ENCODE measurements at places on chromosomes 4 and X.
A peak's percentile ranks its signal among the peaks of the same experiment; 100 is the strongest.

- DNase-seq = no peak
Observed at GRCh38 chrX:118730500-118731247, 3.3 kb downstream of the IL13RA1 start.

GRCh38 chrX:43643201-43643600, 12.9 kb upstream of the MAOA start:
- no peak for DNase-seq

DNA sequence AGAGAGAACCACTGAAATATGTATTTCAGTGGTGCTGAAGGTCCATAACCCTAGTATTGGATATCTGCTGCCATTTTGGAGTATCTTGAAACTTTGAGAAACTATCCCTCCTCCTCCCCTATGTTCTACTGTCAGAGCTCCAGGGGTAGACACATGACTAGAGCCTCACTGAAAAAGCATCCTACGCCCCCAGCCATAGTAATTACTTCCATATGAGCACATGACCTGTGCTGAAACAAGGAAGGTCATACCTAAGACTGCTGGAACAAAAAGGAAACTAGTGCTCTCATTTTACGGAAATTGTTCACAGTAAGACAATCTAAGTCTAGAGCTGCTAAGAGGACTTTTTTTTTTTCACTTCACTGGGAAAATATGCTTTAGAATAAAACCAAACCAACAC, 42.0 kb upstream of the MAPK10 start:
- no peak for DNase-seq

DNA sequence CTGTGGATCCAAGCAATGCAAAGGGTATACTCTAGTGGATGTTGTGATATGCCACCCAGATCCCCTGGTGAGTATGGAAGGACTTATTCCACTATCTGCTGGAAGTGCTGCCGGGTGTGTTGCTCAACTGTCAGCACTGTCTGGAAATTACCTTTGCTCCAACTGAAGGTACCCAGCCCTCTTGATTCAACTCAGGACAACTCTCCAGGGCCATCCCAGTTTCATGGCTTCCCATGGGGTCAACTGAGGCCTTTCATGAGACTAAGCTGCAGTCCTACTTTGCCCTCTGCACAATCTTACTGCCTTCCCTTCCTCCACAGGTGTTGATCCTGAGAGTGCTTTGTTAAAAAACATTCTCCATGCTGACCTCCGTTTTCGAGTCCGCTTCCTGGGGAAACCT, 99.8 kb downstream of the SPRY1 start:
- DNase-seq = no peak

DNA sequence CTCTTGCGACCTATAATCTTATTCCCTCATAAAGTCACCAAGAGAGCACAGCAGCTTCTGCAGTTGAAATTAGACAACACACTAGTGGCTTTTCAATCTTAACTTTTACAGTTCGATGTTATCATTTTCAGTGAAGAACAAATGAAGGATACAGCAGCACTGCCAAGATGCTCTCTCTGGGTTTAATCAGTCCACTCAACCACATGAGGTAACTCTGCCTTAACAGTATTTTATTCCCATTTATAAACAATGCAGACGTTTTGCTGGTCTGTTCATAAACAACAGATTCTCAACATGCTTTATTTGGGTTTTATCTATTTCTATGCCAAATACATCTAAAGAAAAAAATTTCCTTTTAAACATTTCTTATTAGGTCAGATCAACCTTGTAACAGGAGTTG, 646.0 kb upstream of the FAM241A start:
- no peak for DNase-seq

GRCh38 chrX:106932960-106933537, 12.8 kb downstream of the CLDN2 start:
- DNase-seq = no peak

- DNase-seq = no peak
Observed at GRCh38 chr4:88429401-88429800, 27.5 kb upstream of the HERC5 start.

DNA sequence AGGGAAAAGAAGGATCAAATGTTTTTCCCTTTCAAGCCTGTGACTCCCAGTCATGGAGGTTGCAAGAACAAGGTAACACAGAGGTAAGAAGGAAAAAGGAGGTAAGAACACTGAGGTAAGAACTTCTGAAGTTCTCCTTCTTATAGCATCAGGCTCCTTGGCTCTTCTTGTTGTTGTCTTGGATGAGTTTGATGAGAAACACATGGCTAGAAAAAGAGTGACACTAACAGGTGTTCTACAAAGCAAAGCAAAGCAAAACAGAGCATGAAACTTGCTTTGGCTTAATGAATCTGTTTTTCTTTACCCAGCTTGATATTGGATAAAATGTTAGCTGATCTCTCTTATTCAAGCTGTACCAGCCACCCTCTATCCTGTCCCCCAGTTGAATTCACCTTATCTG, 231.2 kb upstream of the F9 start:
- DNase-seq = no peak

DNA sequence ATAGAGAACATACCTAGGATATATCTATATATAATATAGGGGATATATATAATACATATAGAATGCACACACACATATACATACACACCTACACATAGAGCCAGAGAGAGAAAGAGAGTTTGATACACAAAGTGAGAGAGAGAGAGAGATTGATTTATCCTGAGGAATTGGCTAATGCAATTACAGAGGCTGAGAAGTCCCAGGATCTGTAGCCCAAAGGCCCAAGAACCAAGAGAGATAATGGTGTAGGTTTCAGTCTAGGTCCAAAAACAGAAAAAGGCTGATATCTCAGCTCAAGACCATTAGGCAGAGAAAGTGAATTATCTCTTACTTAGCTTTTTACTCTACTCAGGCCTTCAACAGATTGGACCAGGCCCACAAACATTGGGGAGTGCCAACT, 715.0 kb upstream of the LCORL start:
- no peak for DNase-seq

GRCh38 chr4:59956366-59956765, 1243.8 kb upstream of the ADGRL3 start:
- no peak for DNase-seq

- DNase-seq = no peak
Observed at GRCh38 chr4:185225940-185226339, 16.5 kb downstream of the SNX25 start.

DNA sequence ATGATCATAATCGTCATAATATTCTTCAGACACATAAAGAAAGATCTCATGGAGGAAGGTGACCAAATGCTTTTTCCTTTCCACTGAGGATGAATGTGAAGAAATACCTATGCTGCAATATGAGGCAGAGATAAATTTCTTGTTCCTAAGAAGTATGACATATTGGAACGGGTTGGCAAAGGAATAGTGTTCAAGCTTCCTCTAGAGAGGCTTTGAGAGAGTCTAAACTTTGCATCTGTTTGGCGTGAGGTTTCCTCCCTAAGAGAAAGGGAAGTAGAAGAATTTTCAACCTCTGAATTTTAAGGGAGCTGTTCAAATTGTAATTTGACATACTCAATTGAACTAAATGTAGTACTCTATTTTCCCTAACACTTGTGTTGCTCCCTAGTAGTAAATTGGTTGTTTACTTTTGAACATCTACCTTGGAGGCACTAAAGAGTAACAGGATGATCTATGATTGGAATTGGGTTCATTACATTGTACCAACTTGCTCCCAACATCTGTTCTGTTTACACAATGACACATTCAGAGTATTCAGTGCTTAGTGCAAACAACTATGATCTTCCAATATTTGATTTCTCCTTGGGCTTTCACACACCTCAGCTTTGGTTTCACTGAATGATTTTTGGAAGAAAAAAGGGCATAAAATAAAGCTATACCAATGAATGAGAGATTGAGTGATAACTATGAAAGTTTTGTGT, 122.0 kb downstream of the CORIN start:
- DNase-seq = no peak

- DNase-seq = no peak
Observed at GRCh38 chr4:78297116-78297800, 240.1 kb downstream of the FRAS1 start.

GRCh38 chr4:98546910-98547594, 111.4 kb downstream of the TSPAN5 start:
- DNase-seq = no peak

GRCh38 chrX:79146640-79147390, 2.3 kb downstream of the GPR174 start:
- no peak for DNase-seq

DNA sequence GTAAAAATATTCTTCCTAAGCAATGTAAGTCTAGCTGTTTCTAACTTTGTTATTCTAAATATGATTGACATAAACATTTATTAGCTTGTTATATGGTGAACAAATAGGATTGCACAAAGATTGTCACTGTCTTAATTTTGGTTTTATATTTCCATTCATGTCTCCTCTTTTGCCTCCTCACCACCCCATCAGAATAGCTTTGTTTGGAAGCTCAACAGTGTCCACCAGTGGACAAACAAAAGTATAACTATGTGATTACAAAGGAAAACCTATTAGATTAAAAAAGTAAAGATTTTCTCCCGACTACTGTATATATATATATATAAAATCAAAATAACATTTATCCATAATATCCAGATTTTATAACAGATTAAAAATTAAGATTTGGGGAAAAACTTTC, 468.2 kb downstream of the ZIC3 start:
- no peak for DNase-seq

DNA sequence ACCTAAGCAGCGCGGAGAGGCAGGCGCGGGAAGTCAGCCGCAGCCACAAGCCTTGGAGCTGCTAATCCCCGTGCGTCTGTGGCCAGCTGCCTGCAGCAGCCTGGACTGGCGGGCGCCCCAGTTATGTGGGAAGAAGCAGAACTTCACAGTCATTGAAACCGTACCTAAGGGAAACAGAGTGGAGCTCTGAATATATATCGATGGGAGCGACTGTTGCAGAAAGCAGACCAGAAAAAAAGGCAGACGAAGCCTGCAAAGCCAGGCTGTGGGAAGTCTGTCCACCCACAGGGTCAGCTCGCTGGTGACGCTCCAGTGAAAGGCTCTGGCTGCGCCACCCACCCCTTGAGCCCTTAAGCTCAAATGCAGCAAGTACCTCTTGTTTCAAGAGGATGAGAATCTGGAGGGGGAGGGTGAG, 24.7 kb downstream of the KCNE5 start:
- DNase-seq = peak; percentile 40

DNA sequence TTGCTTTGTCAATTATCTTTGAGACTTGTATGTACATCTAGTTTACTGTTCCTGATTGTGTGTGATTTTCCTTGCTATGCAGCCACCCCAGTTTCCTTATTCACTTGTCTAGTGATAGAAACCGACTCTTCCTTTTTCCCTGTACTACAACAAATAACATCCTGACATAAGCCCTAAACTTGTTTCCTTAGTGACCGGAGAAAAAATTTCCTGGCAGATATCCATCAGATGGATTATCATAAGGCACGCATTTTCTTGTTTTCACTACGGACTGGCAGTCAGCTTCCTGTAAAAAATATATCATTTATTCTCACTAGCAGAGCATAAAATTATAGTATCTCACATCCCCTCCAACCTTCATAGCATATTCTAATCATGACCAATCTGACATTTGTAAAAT, 410.7 kb downstream of the CENPC start:
- DNase-seq = no peak

DNA sequence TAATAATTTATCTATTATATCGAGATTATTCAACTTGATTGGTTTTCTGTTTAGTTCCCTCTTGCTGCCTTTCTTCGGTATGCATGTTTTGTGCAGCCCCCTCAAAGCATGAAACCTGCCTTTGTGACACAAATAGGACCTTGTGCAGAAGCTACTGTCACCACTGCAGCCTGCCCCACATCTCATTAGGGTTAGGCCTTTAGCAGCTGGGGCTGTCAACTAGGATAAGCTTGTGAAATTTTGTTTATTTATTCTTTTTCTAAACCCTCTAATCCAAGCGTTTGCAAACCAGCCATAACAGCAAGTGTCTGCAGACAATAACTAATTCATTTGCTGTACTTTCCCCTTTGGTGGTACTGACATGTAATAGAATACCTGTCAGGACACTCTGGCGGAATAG, 258.9 kb downstream of the RCHY1 start:
- DNase-seq = no peak

DNA sequence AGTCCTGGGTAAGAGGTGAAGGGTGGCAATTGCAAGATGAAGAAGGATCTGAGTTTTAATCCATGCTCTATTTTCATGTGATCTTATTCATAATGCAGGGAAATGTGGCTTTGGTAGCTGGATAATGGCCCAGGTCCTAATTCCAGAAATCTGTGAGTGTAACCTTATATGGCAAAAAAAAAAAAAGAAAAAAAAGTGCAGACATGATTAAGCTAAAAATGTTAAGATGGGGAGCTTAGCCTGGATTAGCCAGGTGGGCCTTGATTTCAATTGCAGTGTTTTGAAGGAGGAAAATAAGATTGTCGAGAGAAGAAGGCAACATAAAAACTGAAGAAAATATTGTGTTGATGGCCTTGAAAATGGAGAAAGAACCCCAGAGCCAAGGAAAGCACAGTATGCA, 867.7 kb upstream of the HS3ST1 start:
- no peak for DNase-seq

DNA sequence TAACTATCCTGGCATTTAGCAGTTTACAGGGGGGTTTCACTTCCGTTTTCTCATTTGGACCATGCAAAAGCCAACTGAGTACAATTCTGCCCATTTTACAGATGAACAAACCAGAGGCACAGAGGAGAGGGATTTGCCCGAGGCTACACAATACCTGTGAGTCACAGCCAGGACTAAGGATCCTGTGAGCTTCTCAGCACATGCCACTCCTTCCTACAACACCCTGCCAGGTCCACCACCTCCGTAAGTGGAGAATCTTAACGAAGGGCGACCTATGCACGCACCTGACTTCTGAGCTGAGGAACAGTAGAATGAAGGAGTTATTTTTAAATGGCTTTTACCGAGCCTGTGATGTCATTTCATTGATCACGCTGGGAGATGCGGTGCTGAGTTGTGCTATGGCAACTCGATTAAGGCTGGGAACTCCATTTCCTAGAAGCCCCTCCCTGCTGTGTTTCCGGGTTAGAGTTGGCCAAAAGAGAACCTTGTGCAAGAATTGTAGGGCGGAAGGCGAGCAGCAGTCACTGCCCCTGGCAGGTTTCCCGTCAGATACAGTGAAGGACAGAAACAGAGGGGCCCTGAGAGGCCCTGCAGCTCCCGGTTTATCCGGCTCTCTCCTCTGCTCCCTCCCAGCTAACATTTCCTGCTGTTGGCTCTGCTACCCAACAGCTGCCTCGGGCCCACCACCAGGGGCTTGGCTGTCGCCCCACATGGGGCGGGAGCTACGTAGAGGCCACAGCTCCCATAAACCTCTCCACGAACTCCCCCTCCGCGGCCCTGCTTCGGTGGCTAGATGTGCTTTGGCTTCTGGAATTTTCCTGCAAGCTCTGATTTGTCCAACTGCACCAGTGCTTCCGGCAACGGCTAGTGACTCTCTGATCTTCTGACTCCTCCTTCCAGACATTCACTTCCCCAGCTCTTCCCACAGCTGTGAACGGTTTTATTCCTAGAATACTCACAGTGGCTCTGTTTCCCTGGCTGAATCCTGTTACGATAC, 75.1 kb upstream of the USP9X start:
- DNase-seq = peak; percentile 85

- DNase-seq = no peak
Observed at GRCh38 chr4:123870216-123870876, 473.8 kb downstream of the SPRY1 start.

- peak; percentile 39 for DNase-seq
Observed at GRCh38 chr4:22462688-22463087, 53.2 kb downstream of the ADGRA3 start.

GRCh38 chr4:140112576-140112975, 41.4 kb downstream of the MAML3 start:
- no peak for DNase-seq
